Fibroblast of lung (primary cell): ENCODE measurements at places on chromosomes 4 and X.
A peak's percentile ranks its signal among the peaks of the same experiment; 100 is the strongest.

GRCh38 chrX:153621949-153622598 is 23.1 kb upstream of the CCNQ start:
- no peak for DNase-seq
- peaks cover 3% of the 10 kb centered on the region for H3K27me3 ChIP-seq
- H3K27ac ChIP-seq = no peak overlapping the region
- H3K4me3 ChIP-seq = no peak overlapping the region

GRCh38 chrX:148381603-148382002 is 118.8 kb upstream of the AFF2 start:
- DNase-seq = no peak
- no peak overlapping the region for H3K27ac ChIP-seq
- no peaks in the 10 kb centered on the region for H3K4me1 ChIP-seq
- no peak overlapping the region for H3K4me3 ChIP-seq

- DNase-seq = peak; percentile 88
- no peaks in the 10 kb centered on the region for H3K36me3 ChIP-seq
- H3K4me3 ChIP-seq = no peak overlapping the region
- H3K27me3 ChIP-seq = no peaks in the 10 kb centered on the region
- H3K27ac ChIP-seq = peak overlapping the region; percentile 16
- no peaks in the 10 kb centered on the region for H3K4me1 ChIP-seq
Observed at GRCh38 chr4:39464886-39465501, 6.1 kb downstream of the LIAS start.

DNA sequence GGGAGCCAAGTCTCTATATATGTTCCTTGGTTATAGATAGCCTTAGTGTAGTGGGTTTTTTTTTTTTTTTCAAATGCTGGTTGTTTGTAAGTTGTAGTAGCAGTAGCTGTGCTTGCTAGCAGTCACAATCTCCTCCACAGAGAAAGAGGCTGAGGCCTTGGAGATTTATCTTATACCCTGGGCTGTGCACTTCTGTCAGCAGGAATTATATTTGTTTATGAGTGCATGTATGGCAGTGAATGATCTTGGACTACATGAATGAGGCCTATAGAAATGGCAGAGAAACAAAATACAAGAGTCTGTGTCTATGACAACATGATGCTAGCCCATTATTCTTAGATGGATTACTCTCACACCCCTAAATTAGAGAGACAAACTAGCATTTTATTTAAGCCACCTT is 1674.2 kb upstream of the ADGRL3 start:
- no peak overlapping the region for H3K4me3 ChIP-seq
- no peak overlapping the region for H3K27ac ChIP-seq
- no peaks in the 10 kb centered on the region for H3K27me3 ChIP-seq
- H3K4me1 ChIP-seq = no peaks in the 10 kb centered on the region
- no peak for DNase-seq
- no peaks in the 10 kb centered on the region for H3K36me3 ChIP-seq

DNA sequence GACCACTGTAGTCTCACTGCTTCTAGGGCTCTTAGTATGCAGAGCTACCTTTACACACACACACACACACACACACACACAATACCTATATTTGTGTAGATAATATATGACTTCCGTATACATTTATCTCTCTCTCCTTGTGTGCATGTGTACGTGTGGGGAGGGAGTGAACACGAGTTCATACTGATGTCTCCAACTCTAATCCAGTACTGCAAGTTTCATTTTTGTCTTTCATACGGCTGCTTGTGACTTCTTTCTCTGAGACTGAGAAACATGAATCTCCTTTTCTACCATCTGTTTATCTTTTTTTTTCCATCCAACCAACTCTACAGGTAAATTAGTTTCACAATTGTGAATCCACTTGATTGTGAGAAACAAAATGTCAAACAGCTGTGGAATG is 1229.5 kb upstream of the AGA start:
- no peak overlapping the region for H3K27ac ChIP-seq
- no peaks in the 10 kb centered on the region for H3K27me3 ChIP-seq
- no peaks in the 10 kb centered on the region for H3K4me1 ChIP-seq
- no peak for DNase-seq
- no peaks in the 10 kb centered on the region for H3K36me3 ChIP-seq

- no peaks in the 10 kb centered on the region for H3K36me3 ChIP-seq
- no peak overlapping the region for H3K27ac ChIP-seq
- H3K4me1 ChIP-seq = no peaks in the 10 kb centered on the region
- H3K4me3 ChIP-seq = no peak overlapping the region
Observed at GRCh38 chrX:2321411-2321810, 179.4 kb downstream of the DHRSX start.

DNA sequence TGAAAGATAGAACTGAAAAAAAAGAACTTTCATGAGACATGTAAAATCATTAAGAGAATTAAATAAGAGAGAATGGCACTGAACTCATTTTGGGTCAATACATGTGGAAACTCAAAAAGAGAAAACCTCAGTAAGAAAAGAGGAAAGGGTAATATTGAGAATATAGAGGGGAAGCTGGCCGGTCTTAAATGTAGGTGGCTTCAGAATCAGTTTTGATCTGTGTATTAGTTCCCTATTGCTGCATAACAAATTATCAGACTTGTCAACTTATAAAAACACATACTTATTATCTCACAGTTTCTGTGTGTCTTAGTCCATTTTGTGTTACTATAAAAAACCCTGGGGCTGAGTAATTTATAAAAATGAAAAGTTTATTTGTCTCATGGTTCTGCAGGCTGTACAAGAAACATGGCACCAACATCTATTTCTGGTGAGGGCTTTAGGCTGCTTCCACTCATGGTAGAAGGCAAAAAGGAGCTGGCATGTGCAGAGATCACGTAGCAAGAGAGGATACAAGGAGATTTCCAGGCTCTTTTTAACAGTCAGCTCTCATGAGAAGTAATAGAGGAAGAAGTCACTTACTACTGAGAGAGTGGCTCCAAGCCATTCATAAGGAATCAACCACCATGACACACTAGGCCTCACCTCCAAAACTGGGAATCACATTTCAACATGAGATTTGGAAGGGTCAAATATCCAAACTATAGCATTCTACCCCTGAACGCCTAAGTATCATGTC is 29.6 kb downstream of the SATL1 start:
- H3K4me1 ChIP-seq = no peaks in the 10 kb centered on the region
- H3K27ac ChIP-seq = no peak overlapping the region
- DNase-seq = no peak
- no peak overlapping the region for H3K4me3 ChIP-seq
- no peaks in the 10 kb centered on the region for H3K27me3 ChIP-seq
- H3K36me3 ChIP-seq = no peaks in the 10 kb centered on the region

GRCh38 chrX:40085714-40086113 is 12.0 kb downstream of the BCOR start:
- peak overlapping the region; percentile 45 for H3K27ac ChIP-seq
- H3K36me3 ChIP-seq = no peaks in the 10 kb centered on the region
- H3K27me3 ChIP-seq = no peaks in the 10 kb centered on the region
- peaks cover 30% of the 10 kb centered on the region for H3K4me1 ChIP-seq
- DNase-seq = no peak

GRCh38 chr4:78565971-78566372 is 14.4 kb downstream of the ANXA3 start:
- no peaks in the 10 kb centered on the region for H3K36me3 ChIP-seq
- DNase-seq = peak; percentile 88
- peaks cover 18% of the 10 kb centered on the region for H3K4me1 ChIP-seq
- no peak overlapping the region for H3K27ac ChIP-seq
- no peaks in the 10 kb centered on the region for H3K27me3 ChIP-seq
- H3K4me3 ChIP-seq = no peak overlapping the region

GRCh38 chrX:15269618-15270521 is at the start of gene ASB9:
Gene ASB9, minus strand, starts transcription at chrX:15270083. Its CDS starts 209 bp downstream, at chrX:15269874.
- no peaks in the 10 kb centered on the region for H3K27me3 ChIP-seq
- H3K4me1 ChIP-seq = no peaks in the 10 kb centered on the region
- no peak within 1 kb of the TSS for H3K4me3 ChIP-seq
- H3K27ac ChIP-seq = no peak within 1 kb of the TSS
- peak; percentile 27 for DNase-seq
- H3K36me3 ChIP-seq = no peaks in the 10 kb centered on the region

DNA sequence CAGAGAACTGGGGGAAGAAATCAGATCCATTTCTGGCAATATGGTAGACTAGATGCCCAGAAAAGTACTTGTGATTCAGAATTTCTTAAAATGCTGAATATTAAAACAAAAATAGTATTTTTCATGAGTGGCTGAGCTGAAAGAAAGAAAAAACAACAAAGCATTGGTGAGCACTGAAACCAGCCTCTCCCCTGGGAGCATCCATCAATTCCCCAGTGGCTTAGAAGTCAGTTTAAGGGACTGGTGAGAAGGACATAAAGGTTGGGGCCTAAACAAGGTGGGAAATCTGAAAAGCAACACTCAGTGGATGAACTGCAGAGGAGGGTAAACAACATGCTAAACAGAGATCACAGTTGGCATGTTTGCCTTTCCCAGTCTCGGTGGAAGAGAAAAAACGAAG is 20.4 kb downstream of the LRBA start:
- no peaks in the 10 kb centered on the region for H3K36me3 ChIP-seq
- no peak overlapping the region for H3K4me3 ChIP-seq
- H3K27ac ChIP-seq = no peak overlapping the region
- no peak for DNase-seq

- no peak for DNase-seq
- peaks cover 2% of the 10 kb centered on the region for H3K4me1 ChIP-seq
- H3K36me3 ChIP-seq = no peaks in the 10 kb centered on the region
- no peak overlapping the region for H3K27ac ChIP-seq
Observed at GRCh38 chrX:40154250-40154852, 56.6 kb upstream of the BCOR start.

DNA sequence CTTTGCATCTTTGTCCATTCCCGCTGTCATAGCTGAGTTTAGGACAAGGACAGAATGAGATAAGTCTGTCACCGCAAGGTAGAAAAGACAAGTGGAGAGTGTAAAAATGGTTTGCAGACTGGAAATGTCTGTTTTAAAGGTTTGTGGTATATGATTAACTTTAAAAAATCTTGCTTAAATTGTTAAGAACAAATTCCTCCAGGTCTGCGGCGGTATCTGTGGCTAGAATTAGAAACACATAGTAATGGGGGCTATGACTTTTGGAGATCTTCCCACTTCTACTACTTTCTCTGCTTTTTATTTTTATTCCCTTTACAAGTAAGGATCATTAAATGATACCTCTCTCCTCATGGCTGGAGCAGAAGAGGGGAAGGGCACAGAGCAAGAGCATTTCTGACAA is 92.2 kb downstream of the MID1IP1 start:
- H3K4me3 ChIP-seq = no peak overlapping the region
- no peak overlapping the region for H3K27ac ChIP-seq
- H3K36me3 ChIP-seq = no peaks in the 10 kb centered on the region
- no peaks in the 10 kb centered on the region for H3K27me3 ChIP-seq
- no peak for DNase-seq
- no peaks in the 10 kb centered on the region for H3K4me1 ChIP-seq

DNA sequence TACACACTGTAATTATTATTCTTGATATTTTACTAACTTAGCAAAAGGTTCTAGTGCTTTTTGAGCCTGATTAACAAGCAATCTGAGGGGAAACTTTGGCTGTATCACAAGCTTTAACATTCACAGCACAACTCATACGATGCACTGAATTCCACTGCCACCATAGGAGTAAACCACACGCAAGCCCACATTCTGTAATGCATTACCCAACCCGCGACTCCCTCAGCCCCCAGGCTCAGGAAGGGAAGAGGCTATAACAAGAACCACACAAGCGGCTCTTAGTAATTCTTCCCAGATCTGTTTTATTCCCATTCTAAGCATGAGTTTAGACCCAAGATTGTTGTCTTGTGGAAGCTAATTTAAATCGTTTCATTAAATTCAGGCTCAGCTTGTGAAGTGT is 138.5 kb upstream of the TBL1X start:
- no peaks in the 10 kb centered on the region for H3K27me3 ChIP-seq
- no peak overlapping the region for H3K27ac ChIP-seq
- no peak overlapping the region for H3K4me3 ChIP-seq
- H3K36me3 ChIP-seq = no peaks in the 10 kb centered on the region
- no peak for DNase-seq
